ENCODE measurements at places on chromosomes 5 and 9. TPM values are rescaled to one million over a fixed set of nuclear protein-coding genes. Genes with fewer than 3 reads are reported as not detected.

DNA sequence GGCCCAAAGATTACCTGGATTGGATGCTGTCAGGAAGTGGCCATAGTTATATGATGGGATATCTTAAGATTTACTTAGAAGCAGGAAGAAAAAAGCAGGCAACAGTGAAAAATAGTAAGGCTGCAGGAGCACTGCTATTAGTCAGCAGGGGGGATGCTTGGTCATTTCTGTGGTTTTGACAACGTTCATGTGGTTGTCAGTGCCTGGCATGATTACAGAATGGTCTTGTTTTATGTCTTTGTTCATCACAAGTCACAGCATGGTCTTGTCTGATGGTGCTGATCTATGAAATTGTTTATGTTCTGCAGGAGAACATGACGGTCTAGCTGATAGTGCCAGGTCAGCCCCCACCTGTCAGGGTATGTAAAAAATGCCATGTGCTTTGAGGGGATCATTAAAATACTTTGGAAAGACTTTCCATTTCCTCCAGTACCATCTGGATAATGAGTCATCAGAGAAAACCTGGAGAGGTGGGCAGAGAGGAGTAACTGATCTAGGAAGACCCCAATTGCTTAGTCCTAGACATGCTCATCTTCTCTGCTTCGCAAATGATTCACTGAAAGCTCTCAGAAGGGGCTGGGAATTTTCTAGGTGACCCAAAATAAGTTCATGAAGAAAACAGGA lies 48.5 kb downstream of the PLGRKT start:
- DNase-seq = peak; percentile 54

Gene SLC34A1
- total RNA-seq = not detected

Gene TTC23L
- total RNA-seq = 0.43 TPM

Gene ALDH1B1
- 14.1 TPM for total RNA-seq
